ENCODE measurements at places on chromosomes 4 and X. TPM values are rescaled to one million over a fixed set of nuclear protein-coding genes. Genes with fewer than 3 reads are reported as not detected.

Gene CYP2U1
- 1.6 TPM for total RNA-seq

Gene SULT1B1
- 0.02 TPM for total RNA-seq

Gene CLTRN
- 0.97 TPM for total RNA-seq

Gene CSAG2
- not detected for total RNA-seq

Gene FGG
- 5.1 TPM for total RNA-seq

Gene SERPINA7
- not detected for total RNA-seq

Gene DDIT4L
- 0.32 TPM for total RNA-seq

Gene TLR2
- 1.1 TPM for total RNA-seq

Gene STATH
- total RNA-seq = not detected

Gene GPR82
- total RNA-seq = not detected

Gene TMEM144
- 2.4 TPM for total RNA-seq

Gene WNK3
- not detected for total RNA-seq

Gene AWAT2
- total RNA-seq = not detected

Gene RTL5
- total RNA-seq = 1.9 TPM

Gene FAM9A
- not detected for total RNA-seq

Gene TEX13B
- total RNA-seq = not detected

Gene WDR17
- 2.2 TPM for total RNA-seq

Gene CLDN22
- total RNA-seq = not detected

Gene CYP4V2
- total RNA-seq = 2.3 TPM

Gene MPC1L
- not detected for total RNA-seq

Gene PDLIM3
- total RNA-seq = not detected

Gene HDAC6
- 25.1 TPM for total RNA-seq

Gene SPATA4
- total RNA-seq = 0.22 TPM

Gene CT45A3
- not detected for total RNA-seq

Gene DKK2
- not detected for total RNA-seq

Gene REELD1
- total RNA-seq = not detected

Gene IL2
- not detected for total RNA-seq

Gene IL13RA2
- total RNA-seq = not detected

Gene DRD5
- total RNA-seq = not detected

Gene PSAPL1
- 0.14 TPM for total RNA-seq

Gene PASD1
- total RNA-seq = not detected

Gene HSFX1
- total RNA-seq = 0.43 TPM

Gene KCTD8
- not detected for total RNA-seq

Gene F11
- total RNA-seq = not detected

Gene PRKG2
- total RNA-seq = 1.4 TPM

Gene TMEM150C
- total RNA-seq = 0.53 TPM

Gene HHIP
- total RNA-seq = 0.78 TPM

Gene CITED1
- total RNA-seq = 1.2 TPM

Gene CTAG1A
- not detected for total RNA-seq

Gene CHIC2
- total RNA-seq = 8.2 TPM

Gene SFRP2
- not detected for total RNA-seq

Gene PDZD4
- total RNA-seq = 3.6 TPM
